ENCODE measurements at places on chromosomes 11 and 22.

GRCh38 chr11:78742430-78742829, 167.8 kb upstream of the NARS2 start:
- DNase-seq: peak; percentile 93

GRCh38 chr22:19238900-19239299, 52.6 kb downstream of the CLTCL1 start:
- no peak for DNase-seq

DNA sequence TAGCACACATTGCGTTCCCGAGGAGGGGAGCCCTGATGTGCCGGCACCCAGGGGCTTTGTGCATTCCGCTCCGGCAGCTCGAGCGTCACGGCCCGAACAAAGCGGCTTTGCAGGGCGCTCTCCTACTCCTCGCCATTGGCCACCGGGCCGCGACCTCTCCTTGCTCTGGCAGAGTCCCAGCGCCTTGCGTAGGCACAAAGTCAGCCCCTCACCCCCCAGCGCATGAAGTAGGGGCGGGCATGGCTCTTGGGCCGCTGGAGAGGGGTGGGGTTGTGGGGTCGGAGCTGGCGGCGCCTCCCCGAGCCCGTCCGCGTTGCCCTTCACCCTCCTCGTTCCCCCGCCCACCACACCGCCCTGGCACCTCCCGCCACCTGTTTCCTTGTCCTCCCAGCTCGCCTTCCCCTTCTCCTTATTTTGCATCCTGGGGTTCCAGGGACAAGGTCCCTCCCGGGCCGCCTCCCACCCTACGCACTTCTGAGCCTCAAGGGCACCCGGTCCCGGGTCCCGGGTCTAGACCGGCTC, 753 bp upstream of the PPARA start:
- DNase-seq: no peak

- DNase-seq: no peak
These were observed 108.0 kb downstream of the MAML2 start for GRCh38 chr11:96234866-96235441.

DNA sequence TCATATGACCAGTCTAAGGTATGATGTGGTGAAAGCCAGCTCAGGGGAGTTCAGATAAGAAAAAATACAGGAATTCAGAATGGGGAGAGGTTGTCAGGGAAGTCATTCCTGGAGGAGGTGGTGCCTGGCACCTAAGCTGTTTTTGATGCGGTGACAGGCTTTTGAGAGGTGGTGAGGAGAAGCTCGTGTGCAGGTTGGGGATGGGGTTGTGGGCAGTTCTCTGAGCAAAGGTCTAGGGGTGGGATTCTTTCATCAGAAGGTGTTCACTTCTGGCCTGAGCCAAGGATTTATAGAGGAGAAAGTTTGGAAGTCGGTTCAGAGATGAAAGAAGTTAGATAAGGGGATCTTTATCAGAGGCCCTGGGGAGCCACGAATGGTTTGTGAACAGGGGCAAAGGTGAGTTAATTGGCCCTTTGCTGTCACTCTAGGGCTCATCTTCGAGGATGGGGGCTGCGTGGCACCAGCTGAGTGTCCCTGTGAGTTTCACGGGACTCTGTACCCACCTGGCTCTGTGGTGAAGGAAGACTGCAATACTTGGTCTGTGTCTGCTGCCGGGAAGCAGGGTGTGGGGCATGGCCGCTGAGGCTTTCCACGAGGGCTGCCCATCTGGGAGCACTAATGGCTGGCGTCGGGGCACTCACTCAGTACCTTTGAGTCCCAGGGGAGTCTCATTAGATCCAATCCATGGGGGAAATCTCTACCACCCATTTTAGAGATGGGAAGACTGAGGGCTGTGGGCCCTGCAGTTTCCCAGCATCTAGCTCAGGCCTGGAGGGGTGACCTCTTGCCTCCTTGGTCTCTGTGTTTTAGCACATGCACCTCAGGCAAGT, 13.4 kb downstream of the OTOG start:
- DNase-seq: no peak

DNA sequence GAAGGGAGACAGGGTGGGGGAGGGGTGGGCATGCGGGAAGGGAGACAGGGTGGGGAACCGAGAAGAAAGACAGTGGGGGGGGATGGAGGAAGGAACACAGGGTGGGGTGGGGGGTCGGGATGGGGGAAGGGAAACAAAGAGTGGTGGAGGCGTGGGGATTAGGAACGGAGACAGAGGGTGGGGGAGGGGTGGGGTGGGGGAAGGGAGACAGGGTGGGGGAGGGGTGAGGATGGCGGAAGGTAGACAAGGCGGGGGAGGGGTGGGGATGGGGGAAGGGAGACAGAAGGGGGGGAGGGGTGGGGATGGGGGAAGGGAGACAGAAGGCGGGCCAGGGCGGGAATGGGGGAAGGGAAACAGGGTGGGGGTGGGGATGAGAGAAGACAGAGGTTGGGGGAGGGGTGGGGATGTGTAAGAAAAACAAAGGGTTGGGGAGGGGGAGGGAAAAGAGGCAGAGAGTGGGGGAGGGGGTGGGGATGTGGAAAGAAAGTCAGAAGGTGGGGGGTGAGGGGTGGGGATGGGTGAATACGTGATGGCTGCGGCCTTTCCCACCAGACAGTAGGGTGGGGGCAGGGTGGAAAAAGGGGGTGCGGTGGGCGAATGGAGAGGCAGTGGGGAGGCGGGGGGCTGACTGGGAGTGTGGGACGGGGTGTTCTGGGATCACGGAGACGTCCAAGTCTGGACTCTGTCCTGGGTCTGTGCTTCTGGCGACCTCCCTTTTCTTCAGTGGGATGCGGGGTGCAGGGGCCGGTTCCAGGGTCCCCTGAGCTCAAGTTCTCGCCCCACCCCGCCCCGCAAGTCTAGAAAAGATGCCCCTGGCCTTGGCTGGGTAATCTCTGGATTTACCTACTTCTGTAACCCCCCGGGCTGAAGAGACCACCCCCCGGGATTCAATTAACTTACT, 744 bp downstream of the PRAME start:
- peak; percentile 22 for DNase-seq

- DNase-seq: peak; percentile 12
These were observed 107.1 kb downstream of the GAB2 start for GRCh38 chr11:78310500-78310909.

DNA sequence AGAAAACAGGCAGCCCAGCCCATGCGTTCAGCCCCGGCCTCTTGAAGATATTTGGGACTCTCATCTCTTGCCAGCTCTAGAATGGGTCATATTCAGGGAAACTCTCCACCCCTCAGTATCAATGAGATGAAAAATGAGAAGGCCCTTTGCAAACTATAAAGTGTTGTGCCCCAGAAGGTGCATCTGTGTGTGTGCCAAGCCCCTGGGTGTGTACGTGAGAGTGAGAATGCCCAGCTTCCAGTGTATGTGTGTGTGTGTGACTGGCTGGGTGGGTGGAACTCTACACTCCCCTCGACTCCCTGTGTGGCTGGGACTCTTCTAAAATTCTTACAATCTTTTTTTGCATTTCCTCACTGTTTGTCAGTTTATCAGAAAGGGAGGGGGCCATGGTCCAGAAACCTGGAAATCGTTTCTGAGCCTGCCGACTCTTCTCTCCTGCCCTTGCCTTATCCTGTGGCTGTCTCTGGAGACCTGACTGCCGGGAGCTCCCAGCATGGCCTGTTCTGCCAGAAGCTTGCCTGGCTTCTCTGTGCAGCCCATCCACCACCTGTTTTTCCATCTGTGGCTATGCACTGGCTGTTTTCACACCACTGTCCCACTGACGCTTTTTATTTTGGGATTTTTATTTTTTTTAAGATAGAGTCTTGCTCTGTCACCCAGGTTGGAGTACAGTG, 1.2 kb downstream of the P2RY6 start:
- DNase-seq: no peak

- DNase-seq: no peak
These were observed 110.6 kb downstream of the NECTIN1 start for GRCh38 chr11:119618208-119618909.

- DNase-seq: peak; percentile 97
These were observed 1.8 kb upstream of the CCND1 start for GRCh38 chr11:69638941-69639681.

GRCh38 chr22:49519117-49519737, 308.4 kb downstream of the BRD1 start:
- DNase-seq: no peak

GRCh38 chr11:109552376-109552775, 130.4 kb downstream of the C11orf87 start:
- DNase-seq: no peak

DNA sequence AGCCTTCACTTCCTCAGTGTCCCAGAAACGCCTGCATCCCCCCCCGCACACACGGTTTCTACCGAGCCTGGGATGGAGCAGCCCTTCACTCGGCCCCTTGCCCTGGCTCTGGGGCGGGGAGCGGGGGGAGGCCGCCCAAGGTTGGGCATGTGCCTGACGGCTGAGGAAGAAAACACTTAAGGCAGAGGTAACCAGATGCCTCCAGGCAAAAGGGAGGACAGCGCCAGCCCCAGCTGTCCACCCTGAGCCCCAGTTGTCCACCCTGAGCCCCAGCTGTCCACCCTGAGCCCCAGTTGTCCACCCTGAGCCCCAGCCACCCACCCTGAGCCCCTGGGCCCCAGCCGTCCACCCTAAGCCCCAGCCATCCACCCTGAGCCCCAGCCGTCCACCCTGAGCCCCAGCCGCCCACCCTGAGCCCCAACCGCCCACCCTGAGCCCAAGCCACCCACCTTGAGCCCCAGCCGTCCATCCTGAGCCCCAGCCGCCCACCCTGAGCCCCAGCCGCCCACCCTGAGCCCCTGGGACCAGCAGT, 3.8 kb upstream of the TTLL8 start:
- DNase-seq: no peak

GRCh38 chr22:33018232-33018864, 39.8 kb downstream of the SYN3 start:
- DNase-seq: peak; percentile 27

DNA sequence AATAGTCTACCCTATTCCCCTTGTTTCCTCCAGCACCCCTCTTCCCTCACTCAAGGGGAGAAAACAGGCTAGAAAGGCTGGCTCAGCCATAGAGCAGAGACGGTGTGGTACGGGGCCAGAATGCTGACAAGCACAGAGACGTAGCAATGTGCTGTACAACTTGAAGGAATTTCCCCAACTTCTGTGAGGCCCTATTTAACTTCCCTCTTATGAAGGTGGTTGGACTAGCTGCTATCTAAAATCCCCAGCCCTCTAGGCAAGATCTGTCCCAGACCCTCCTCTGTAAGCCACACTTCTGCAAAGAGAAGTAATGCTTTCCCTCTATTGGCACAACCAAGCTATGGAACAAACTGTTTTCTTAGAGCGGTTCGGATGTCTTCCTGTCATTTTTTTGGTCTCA, 37.8 kb downstream of the PLEKHA7 start:
- DNase-seq: no peak

- DNase-seq: no peak
These were observed 3.2 kb downstream of the GPR152 start for GRCh38 chr11:67449116-67449844.

DNA sequence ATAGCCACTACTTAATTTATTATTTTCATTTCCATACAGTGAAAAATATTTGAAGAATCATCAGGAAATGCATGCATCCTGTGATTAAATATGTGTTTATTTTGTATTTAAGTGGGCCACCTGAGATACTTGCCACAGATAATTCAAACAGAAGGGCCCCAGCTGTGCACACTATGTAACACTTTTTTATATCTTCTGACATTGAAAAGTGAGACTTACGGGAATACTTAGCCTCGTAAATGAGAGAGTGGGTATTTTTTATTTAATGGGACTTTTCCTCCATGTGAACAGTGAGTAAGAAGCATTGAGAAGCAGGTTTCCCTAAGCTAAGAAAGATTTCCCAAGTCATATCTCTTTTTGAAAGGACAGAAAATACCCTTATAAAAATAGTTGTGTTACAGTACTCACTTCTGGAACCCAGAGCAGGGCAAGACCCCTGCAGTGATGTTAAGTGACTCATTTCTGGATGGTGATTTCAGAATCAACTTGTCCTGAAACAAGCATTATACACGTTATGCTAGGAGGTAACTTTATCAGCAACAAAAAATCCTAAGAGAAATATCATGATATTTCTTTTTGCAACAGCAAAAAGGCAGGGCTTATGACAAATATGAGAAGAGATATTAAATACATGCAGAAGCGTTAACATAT, 478.1 kb upstream of the CHORDC1 start:
- DNase-seq: no peak

DNA sequence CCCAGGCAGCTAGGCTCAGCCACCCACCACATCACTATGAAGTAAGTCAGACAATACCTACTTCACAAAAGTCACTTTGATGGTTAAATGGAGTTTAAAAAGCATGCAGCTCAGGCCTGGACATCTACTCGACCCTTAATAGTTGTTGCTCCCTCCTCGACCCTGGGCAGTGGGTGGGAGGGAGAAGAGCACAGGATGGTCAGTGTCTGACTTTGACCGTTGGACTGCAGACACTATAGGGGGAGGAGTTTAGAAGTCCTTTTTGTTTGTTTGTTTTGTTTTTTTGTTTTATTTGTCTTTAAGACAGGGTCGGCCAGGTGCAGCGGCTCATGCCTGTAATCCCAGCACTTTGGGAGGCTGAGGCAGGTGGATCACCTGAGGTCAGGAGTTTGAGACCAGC, 38.6 kb upstream of the XBP1 start:
- DNase-seq: no peak

- no peak for DNase-seq
These were observed 9.1 kb upstream of the MAPK8IP1 start for GRCh38 chr11:45876401-45876800.

DNA sequence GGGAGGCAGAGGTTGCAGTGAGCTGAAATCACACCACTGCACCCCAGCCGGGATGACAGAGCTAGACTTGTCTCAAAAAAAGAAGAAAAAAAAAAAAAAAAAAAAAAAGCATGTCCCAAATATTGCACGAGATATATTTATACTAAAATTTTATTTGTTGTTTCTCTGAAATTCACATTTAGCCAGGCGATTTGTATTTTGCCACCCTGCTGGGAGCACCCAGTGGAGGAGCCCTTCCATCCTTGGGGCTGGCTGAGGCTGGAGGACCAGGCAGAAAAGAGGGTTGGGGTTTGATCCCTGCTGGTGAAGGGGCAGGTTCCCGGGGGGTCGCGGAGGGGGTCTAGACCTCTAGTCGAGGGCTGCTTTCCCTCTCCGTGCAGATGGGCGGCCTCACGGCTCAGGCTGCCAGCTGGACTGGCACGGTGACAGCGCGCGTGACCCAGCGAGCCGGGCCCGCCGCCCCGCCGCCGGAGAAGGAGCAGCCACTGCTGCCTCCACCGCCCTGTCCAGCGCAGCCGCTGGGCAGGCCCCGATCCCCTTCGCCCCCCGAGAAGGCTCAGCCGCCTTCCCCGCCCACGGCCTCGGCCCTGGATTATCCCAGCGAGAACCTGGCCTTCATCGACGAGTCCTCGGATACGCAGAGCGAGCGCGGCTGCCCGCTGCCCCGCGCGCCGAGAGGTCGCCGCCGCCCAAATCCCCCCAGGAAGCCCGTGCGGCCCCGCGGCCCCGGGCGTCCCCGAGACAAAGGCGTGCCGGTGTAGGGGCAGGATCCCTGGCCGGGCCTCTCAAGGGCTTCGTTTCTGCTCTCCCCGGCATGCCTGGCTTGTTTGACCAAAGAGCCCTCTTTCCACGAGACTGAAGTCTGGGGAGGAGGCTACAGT, 952 bp upstream of the CATSPERZ start:
- peak; percentile 33 for DNase-seq
